ENCODE measurements at places on chromosomes 5 and 9.

DNA sequence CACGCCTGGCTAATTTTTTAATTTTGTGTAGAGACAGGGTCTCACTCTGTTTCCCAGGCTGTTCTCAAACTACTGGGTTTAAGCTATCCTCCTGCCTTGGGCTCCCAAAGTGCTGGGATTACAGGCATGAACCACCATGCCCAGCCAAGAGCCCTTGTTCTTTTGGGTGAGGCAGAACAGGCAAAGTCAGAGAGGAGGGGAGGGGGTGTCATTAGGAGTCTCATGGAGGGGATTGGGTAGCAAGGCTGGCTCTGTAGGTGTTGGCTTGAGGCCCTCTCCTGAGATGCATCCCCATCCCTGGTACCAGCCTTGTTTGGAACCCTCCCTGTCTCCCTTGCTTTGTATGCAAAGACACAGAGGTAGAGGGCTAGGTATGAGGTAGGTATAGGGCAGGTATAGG lies 24.1 kb downstream of the GSN start:
- peak overlapping the region; percentile 95 for H3K27ac ChIP-seq
- no peak for DNase-seq
- peaks cover 83% of the 10 kb centered on the region for H3K4me1 ChIP-seq
- no peak overlapping the region for H3K4me3 ChIP-seq

DNA sequence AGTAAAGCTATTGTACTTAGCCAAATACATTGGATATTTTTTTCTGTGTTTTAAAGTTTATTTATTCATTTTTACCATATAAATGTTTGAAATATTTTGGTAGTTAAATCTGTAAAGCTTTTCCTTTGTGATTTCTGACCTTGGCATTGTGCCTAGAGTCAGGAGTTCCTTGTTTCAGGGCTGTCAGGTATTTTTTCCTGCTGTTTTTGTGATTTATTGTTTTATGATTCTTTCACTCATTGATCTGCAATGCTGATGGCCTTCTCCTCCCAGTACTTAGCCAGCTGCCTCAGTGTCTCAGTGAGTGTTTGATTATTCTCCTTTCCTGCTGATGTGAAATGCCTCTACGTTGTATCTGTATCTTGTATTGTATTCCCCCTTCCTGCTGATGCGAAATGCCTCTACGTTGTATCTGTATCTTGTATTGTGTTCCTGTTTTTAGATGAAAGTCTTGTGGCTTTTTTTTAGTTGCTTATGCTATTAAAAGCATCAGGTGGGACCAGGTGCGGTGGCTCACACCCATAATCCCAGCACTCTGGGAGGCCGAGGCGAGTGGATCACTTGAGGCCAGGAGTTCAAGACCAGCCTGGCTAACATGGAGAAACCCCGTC lies 61.0 kb downstream of the EHMT1 start:
- H3K36me3 ChIP-seq: no peaks in the 10 kb centered on the region
- no peak overlapping the region for H3K4me3 ChIP-seq
- H3K4me1 ChIP-seq: peaks cover 19% of the 10 kb centered on the region
- H3K27me3 ChIP-seq: no peaks in the 10 kb centered on the region
- no peak overlapping the region for H3K27ac ChIP-seq

- H3K36me3 ChIP-seq: no peaks in the 10 kb centered on the region
- no peak overlapping the region for H3K27ac ChIP-seq
- H3K27me3 ChIP-seq: no peaks in the 10 kb centered on the region
- DNase-seq: no peak
- H3K4me3 ChIP-seq: no peak overlapping the region
Measured at GRCh38 chr5:82855893-82856550, 221.2 kb downstream of the TMEM167A start.

DNA sequence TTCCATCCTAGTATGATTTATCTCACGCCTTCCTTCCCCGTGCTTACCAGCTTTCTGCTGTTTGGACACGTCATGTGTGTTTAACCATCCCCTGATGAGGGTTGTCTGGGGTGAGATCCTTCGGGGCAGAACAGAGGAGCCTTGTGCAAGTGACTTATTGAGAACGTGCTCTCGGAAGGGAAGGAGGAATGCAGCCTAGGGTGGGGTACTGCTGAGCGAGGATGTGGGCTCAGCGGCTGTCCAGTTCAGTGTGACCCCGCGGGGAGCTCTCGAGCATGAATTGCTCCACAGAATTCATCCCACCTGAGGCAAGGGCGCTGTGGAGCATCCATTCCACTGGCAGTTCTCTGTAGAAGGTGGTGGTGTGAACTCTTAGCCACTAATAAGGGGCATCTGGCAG lies 4.0 kb downstream of the MYOZ3 start:
- no peaks in the 10 kb centered on the region for H3K36me3 ChIP-seq
- no peak overlapping the region for H3K27ac ChIP-seq
- peaks cover 17% of the 10 kb centered on the region for H3K27me3 ChIP-seq

DNA sequence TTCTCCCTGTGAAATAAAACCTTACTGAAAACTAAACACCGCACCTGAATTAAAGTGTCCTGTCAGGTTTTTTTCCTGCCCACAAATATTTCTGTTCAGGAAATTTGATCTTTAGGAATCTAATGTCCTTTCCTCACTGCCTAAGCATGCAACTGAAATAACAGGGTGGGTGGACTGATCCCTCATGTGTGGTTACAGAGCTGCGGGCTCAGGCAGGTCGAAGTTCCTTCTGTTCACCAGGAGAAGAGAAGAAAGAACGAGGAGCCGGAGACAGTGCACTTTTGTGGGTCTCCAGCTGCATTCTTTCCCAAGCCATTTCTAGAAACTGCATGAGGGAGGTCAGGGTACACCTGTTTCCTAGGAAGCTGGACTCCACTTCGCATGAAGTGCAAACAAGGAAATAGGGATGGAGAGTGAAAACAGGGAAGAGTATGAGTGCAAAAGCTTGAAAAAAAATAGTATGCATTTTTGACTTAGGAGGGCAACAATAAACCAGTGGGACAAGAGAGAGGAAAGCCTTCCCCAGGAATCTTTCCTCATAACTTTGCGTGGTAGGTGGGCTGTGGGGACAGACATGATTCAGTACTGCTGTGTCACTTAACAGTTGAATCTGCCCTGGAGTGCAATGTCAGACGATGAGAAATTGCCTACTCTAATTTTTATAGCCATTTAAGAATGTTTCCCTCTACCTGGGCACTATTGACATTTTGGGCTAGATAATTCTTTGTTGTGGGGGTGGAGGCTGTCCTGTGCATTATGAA lies 60.3 kb downstream of the GCNT1 start:
- no peaks in the 10 kb centered on the region for H3K36me3 ChIP-seq
- DNase-seq: no peak
- no peaks in the 10 kb centered on the region for H3K4me1 ChIP-seq
- H3K4me3 ChIP-seq: no peak overlapping the region

DNA sequence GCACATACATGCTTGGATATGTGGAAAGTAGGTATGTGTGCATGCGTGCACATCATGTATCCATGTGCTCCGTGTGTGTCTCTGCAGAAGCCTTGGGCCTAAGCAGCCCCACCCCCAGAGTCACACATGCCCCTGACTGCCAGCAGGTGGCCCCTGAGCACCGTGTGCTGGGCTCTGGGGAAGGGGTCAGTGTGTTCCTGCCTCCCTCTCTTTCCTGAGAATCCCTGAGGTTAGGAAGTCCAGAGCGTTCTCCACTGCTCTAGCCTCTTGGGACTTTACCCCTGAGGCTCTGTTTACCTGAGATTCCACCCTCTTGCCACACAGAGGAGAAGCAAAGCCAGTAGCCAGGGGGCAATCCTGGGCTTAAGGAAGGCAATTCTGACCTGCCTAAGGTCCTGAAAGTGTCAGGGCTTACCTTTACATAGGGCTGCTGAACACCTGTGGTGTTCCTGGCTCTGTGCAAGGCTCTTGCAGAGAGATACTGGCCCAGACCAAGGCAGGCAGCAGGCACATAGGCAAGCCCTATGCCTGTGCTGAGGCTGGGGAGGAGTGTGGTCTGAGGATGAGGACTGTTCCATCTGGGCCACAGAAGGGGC lies 207.3 kb downstream of the TMEM38B start:
- H3K4me1 ChIP-seq: no peaks in the 10 kb centered on the region
- no peak overlapping the region for H3K4me3 ChIP-seq

- H3K4me3 ChIP-seq: no peak overlapping the region
- no peaks in the 10 kb centered on the region for H3K4me1 ChIP-seq
- no peak overlapping the region for H3K27ac ChIP-seq
Measured at GRCh38 chr5:128498844-128499455, 39.1 kb downstream of the FBN2 start.

- no peak for DNase-seq
- no peak overlapping the region for H3K27ac ChIP-seq
- H3K4me3 ChIP-seq: no peak overlapping the region
- H3K36me3 ChIP-seq: no peaks in the 10 kb centered on the region
- H3K27me3 ChIP-seq: no peaks in the 10 kb centered on the region
- H3K4me1 ChIP-seq: no peaks in the 10 kb centered on the region
Measured at GRCh38 chr9:124527781-124528180, 20.6 kb upstream of the NR5A1 start.

- no peak for DNase-seq
- peaks cover 20% of the 10 kb centered on the region for H3K4me1 ChIP-seq
- no peaks in the 10 kb centered on the region for H3K36me3 ChIP-seq
- no peaks in the 10 kb centered on the region for H3K27me3 ChIP-seq
Measured at GRCh38 chr9:33244137-33244784, 4.3 kb downstream of the SPINK4 start.

DNA sequence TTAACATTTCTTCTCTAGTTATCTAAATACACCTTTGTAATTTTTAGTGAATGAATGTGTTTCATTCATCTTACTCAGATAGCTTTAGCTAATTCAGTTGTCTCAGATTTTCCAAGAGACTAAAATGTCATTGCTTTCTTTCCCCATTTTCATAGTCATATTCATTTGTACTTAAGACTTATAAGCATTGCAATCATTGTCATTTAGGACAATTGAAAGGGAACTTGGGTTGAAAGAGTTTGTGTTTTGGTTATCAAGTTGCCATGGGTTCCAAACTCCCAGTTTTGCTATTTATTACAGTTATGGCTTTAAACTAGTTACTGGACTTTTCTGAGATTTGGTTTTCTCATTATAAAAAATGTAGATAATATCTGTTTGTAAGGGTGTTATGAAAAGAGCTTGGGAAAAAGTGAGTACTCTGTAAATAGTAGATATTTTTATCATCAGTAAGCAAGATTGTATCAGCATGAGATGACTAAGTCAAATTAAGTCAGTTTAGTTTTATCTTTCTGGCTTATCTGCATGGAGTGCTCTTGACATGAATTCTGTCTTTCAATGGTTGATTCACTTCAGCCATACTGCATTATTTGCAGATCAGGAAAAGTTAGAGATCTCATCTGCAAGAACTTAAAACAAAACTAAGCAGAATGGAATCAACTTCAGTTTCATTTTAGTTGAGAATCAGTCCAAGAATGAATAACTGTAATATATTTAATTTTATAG lies 107.5 kb downstream of the PBX3 start:
- no peaks in the 10 kb centered on the region for H3K36me3 ChIP-seq
- no peak overlapping the region for H3K4me3 ChIP-seq
- H3K4me1 ChIP-seq: no peaks in the 10 kb centered on the region
- no peak overlapping the region for H3K27ac ChIP-seq
- no peaks in the 10 kb centered on the region for H3K27me3 ChIP-seq

- H3K4me1 ChIP-seq: no peaks in the 10 kb centered on the region
- no peak overlapping the region for H3K4me3 ChIP-seq
- H3K36me3 ChIP-seq: no peaks in the 10 kb centered on the region
- no peak overlapping the region for H3K27ac ChIP-seq
- no peak for DNase-seq
Measured at GRCh38 chr5:59887274-59887673, 6.3 kb downstream of the PDE4D start.

- no peak overlapping the region for H3K27ac ChIP-seq
- no peaks in the 10 kb centered on the region for H3K36me3 ChIP-seq
- H3K4me3 ChIP-seq: no peak overlapping the region
- peaks cover 9% of the 10 kb centered on the region for H3K4me1 ChIP-seq
- DNase-seq: no peak
- H3K27me3 ChIP-seq: no peaks in the 10 kb centered on the region
Measured at GRCh38 chr5:140103154-140103553, 10.8 kb upstream of the PURA start.

GRCh38 chr5:116766470-116766947 lies 191.9 kb upstream of the SEMA6A start:
- H3K36me3 ChIP-seq: no peaks in the 10 kb centered on the region
- H3K27ac ChIP-seq: no peak overlapping the region
- H3K4me1 ChIP-seq: no peaks in the 10 kb centered on the region
- no peaks in the 10 kb centered on the region for H3K27me3 ChIP-seq
- DNase-seq: no peak
